ENCODE measurements at places on chromosomes 1 and 21.
A peak's percentile ranks its signal among the peaks of the same experiment; 100 is the strongest.

GRCh38 chr1:246280551-246280950, 226.5 kb downstream of the SMYD3 start:
- DNase-seq: no peak

DNA sequence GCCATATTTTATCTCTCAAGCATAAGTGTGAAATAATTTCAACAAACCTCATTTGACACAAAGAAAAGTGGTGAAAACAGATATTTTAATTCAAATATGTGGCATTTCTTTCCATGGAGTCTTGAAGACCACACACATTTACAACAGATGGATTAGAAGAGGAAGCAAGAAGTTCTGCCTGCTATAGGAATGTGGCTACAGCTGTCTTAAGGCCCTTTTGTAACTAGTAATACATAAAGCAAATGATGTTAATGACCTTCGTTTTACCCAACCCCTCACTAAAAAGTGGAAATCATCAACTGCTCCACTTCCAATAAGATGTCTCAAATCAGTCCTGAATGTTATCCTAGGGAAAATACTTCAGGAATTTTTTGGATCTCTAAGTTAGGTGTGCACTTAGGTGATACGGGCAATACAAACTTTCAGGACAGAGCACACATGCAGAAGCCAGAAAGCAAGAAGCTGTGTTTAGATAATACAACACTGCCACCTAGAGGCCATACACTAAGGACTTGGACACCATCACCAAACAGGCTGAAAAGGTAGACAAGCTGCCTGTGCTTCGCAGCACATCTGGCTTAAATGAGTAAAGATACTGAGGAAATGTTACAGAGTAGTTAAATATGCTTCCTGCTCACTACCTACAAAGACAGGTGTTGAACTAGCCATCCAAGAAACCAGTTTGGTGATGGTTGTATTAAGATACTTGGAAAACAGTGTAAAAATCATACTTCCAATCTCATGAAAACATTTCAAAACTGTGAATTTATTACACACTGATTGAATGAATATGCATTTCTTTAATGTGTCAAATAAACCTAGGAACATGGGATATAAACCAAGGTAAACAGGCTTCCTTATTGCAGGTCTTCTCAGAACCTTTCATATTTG, 24.4 kb downstream of the RRAGC start:
- DNase-seq: peak; percentile 69

DNA sequence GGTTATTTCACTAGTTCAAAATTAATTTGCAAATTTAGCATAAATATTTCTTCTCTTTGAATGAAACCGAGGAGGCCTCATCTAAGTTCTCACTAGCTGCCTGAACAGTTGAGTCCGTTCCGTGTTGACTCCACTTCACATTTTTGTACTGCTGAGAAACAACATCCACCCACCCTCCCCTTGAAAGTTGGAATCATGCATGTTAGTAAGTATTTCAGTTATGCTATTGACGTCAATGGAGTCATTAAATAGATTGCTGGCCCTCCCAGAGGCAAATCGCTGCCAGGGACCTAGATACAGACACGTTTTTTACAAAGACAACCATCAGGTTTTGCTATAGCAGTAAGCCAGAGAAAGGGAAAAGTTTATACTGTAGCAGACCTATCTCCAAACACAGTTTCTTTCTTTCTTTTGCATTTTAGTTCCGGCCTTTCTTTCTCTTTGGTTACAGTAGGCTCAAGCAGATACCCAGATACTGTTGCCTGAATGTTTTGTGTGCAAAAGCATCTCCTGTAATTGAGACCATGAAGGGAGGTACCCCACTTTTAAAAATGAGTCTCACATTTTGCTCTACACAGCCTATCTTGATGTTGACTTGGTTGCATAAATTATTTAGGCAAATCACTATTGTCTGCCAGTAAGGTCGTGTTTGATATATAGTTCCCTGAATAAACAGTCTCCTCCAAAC, 262.6 kb upstream of the SGIP1 start:
- peak; percentile 80 for DNase-seq

DNA sequence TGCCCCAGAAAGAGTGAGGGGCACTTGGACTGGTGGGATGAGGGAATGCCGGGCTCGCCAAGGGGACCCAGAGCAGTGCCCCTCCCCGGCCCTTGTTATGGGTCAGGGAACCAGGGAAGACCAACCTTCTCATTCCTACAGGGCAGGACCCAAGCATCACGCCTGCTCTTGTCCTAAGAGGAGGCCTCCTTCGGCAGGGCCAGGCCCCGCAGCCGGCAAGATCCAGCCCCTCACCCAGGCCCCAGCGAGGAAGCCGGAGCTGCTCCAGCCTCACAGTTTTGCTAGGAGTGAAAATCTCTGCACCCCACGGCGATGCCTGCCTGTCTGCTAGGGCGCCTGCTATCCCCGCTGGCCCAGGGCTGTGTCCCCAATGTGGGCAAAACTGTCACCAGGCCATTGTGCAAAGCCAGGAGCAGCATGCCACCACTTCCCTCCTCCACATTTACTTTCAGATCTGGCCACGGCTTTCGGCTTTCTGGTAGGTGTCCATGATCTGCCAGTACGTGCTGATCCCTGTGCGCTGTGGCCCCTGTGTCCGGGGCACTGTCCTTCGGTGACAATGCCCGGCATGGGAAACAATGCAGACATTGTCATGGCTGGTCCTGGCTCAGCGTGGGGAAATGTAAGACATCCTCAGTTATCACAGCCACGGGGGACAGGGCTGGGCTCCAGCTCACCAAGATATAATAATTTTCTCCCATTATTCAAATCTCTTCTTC, 9.6 kb downstream of the ACTRT2 start:
- no peak for DNase-seq

- DNase-seq: no peak
These were observed 159.0 kb upstream of the ZNHIT6 start for GRCh38 chr1:85867189-85867588.

DNA sequence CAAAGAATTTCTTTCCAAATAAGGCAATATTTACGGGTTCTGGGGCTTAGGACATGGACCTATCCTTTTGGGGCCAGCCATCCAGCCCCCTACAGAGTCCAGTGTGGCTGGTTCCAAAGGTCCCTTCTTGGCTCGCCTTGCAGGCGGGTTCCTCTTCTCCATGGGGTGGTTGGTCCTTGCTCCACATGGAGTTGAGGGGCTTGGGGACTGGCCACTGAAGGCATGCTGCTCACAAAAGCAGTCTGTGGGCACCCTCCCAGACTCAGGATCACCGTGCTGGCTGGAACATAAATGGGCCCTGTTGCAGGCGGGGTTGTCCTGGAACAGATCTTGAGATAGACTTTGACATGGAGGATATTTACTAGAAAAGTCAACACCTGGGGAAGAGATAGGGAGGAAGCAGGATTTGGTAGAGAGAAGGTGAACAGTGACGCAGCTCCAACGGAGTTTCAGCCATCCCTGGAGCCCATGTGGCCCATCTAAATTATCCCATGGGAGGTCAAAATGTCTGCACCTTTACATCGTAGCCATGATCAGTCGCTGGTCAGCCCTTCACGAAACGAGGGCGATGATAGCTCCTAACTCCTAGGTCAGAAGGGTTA, 39.1 kb upstream of the LRP8 start:
- no peak for DNase-seq

DNA sequence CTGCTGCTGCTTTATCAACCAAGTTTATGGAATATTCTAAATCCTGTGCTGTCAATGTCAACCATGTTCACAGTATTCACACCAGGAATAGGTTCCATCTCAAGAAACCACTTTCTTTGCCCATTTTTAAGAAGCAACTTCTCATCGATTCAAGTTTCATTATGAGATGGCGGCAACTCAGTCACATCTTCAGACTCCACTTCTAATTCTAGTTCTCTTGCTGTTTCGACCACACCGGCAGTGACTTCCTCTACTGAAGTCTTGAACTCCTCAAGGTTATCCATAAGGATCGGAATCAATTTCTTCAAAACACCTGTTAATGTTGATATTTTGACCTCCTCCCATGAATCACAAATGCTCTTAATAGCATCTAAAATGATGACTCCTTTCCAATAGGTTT, 39.7 kb upstream of the IFNLR1 start:
- DNase-seq: no peak

- DNase-seq: no peak
These were observed 62.7 kb downstream of the CACHD1 start for GRCh38 chr1:64532646-64533045.

DNA sequence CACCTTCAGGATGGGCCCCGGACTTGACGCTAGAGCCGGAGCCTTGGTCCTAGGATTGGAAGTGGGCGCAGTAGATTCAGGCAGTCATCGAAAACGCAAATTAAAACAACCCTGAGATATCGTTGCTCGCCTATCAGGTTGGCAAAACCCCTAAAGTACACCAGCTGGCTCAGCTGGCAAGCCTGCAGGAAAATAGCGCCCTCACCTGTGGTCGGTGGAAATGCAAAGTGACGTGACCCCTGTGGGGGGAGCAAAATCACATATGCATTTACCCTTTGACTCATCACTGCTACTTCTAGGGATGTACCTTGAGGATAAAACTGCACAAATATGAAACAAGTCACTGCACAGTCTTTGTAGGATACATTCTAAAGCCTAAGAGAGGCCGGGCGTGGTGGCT, 170.3 kb upstream of the TMEM51 start:
- no peak for DNase-seq

DNA sequence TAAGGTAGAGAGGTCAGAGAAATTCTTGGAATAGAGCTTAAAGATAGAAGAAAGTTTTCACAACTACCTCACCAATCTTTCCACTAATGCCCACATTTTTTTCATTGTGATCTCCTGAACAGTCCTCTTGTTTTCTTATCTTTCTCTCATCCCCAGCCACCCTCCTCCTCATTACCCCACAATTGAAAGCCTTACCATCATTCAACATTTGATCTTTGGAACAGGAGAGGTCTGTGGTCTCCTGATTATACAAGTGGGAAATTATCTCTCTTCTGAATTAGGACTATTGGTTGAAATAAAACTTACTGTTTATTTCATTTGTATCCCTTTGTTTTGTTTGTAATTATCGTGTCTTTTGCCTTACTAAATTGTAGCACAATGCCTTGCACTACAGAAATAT, 29.6 kb downstream of the DNAH14 start:
- DNase-seq: no peak

GRCh38 chr1:14593302-14593701, 5.2 kb upstream of the KAZN start:
- DNase-seq: no peak

GRCh38 chr1:37358992-37359391, 115.4 kb upstream of the ZC3H12A start:
- DNase-seq: no peak
